ENCODE measurements at places on chromosomes 16 and 17.
A peak's percentile ranks its signal among the peaks of the same experiment; 100 is the strongest.

DNA sequence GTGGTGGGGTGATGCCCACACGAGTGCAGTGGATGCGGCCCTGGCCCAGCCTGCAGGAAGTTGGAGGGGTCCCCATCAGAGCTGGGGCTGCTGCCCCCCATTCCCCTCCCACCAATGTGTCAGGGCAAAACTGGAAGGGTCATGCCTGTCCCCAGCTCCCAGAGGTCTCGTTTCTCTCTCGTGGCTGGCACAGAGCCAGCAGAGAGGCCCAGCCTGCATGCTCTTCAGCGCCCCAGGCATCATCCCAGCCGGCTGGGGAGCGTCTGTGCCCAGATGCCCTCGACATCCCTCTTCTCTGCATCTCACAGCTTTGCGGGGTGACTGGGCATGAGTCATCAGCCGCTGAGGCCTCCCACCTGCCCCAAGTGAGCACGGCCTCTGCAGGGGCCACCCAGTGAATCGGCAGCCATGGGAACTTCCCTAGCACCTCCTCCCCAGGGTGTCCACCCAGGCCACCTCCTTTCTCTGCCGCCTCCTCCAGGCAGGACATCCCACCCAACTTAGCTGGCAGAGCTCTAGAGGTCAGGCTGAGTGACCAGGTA, 9.8 kb upstream of the CSNK1D start:
- peak; percentile 81 for DNase-seq

- DNase-seq: no peak
Measured at GRCh38 chr17:59520251-59520650, 45.2 kb upstream of the DHX40 start.

- no peak for DNase-seq
Measured at GRCh38 chr17:63644846-63645245, 22.6 kb downstream of the MAP3K3 start.

GRCh38 chr17:27649929-27650328, 18.9 kb downstream of the LGALS9 start:
- no peak for DNase-seq

DNA sequence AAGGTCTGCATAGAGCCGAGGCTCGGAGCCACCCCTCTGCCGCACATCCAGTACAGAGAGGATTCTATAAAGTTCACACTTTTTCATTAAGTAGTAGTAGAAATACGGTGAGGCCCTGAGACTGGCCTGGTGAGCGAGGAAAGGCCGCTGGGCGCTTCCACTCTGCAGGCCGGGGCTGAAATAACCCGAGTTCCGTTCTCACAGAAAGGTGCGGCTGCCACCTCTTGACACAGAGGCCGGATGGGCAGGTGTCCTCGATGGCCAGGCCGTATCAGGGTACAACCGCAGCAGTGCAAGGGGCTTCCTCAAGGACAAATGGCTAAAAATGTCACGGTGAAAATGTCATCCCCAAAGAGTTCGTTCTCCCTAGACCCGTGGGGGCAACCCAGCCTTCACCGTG, 770 bp upstream of the PCYT2 start:
- DNase-seq: no peak

- DNase-seq: no peak
Measured at GRCh38 chr16:1870365-1871082, 1.4 kb downstream of the MEIOB start.

DNA sequence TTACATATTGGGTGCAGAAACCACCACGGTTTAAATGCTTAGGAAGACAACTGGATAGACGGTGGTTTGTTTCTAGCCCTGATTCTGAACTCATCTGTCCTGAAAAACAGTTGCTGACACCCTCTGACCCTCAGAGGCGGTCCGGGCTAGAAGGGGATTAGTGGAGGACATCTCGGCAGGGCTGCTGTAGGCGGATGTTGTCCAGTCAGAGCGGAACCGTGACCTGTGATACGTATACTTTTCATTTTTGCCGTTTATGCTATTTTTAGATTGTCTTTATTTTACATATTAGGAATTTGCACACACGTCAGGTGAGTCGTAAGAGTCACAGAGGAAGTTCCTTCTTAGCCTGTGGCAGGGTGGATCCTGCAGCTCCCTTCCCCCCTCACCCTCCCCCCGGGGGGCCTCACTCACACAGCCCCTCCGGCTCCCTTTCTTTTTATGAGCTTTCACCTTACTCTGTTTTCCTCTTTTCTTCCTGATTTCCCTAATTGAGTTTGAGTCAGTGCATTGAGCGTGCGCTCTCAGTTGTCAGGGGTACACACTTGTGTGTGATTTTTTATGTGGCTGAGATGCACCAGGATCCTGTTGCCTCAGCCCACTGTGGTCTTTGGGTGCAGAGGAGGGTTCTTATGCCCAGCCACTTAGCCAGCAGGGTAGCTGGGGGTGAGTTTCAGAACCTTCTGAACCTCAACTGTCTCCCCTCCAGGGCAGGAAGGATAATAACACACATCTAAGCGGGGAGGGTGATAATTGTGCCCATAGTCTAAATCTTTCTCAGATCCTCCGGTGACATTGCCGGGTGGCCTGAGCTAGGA, 211.1 kb upstream of the CHMP6 start:
- DNase-seq: peak; percentile 47

DNA sequence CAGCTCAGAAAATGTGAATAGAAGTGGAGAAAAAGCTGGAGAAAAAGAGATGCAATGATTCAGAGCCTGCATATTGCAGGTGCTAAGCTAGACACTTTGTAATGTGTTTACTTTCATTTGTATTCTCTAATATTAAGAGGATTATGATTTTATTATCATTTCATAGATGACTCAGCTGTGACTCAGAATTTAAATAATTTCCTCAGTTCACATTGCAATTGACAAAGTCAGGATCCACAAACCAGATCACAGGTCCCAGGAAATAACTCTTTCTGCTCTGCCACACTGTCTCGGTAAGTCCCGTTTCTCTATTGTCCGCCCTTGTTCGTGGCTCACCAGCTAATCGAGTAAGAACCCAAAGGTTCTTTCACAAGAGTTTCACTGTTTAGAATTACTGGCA, 235.4 kb upstream of the MON1B start:
- DNase-seq: no peak

DNA sequence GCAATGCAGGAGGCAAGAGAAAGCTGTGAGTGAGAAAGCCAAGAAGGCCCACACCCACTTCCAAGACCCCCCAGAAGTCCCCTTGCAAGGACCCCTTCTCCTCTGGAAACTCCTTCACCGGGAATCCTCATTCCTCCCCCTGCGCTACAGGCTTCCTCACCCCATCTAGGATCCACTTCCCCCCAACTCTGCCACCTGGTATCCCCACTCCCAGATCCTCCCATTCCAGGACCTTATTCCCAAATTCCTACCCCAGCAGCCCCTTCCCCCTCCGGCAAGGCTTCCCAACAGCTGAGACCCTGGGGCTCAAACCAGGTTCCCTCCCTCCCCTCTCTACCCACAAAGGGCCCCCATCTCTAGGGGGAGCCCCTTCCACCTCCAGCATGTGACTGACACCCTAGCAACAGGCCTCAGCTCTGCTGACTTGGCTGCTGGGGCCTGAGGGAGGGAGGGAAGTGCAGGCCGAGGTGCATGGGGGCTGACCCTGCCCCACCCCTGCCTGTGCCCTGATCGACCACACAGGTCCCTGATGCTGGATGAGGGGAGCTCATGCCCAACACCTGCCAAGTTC, 2.1 kb downstream of the HSF4 start:
- DNase-seq: no peak

GRCh38 chr16:17359788-17360390, 110.9 kb downstream of the XYLT1 start:
- DNase-seq: peak; percentile 63

DNA sequence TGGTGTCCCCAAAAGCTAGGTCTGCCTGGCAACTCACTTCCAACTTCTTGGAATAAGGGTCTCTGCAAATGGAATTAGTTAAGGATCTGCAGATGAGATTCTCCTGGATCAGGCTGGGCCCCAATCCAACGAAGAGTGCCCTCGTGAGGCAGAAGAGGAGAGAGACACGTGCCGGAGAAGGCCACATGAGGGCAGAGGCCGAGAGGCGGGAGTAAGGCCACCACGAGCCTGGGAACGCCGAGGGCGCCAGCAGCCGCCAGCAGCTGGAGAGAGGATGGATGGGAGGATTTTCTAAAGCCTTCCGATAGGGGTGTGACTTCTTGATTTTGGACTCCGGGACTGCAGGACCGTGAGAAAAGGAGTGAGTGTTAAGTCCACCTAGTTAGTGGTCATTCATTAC, 76.3 kb downstream of the JPH3 start:
- no peak for DNase-seq

GRCh38 chr17:73210002-73210678, 17.3 kb downstream of the COG1 start:
- no peak for DNase-seq

DNA sequence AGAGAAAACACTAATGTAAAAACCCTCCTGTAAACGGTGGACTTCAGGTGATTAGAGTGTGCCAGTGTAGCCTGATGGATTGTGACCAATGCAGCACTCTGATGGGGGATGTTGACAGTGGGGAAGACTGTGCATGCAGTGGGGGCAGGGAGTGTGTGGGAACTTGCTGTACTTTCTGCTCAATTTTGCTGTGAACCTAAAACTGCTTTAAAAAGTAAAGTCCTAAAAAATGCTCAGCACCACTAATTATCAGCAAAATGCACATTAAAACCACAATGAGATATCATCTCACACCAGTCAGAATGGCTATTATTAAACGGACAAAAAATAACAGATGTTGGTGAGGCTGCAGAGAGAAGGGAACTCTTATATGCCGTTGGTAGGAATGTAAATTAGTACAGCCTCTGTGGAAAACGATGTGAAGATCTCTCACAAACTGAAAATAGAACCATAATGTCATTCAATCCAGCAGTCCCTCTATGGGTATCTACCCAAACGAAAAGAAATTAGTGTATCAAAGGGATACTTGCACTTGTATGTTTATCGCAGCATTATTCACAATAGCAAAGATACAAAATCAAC, 9.7 kb upstream of the ULK2 start:
- no peak for DNase-seq

DNA sequence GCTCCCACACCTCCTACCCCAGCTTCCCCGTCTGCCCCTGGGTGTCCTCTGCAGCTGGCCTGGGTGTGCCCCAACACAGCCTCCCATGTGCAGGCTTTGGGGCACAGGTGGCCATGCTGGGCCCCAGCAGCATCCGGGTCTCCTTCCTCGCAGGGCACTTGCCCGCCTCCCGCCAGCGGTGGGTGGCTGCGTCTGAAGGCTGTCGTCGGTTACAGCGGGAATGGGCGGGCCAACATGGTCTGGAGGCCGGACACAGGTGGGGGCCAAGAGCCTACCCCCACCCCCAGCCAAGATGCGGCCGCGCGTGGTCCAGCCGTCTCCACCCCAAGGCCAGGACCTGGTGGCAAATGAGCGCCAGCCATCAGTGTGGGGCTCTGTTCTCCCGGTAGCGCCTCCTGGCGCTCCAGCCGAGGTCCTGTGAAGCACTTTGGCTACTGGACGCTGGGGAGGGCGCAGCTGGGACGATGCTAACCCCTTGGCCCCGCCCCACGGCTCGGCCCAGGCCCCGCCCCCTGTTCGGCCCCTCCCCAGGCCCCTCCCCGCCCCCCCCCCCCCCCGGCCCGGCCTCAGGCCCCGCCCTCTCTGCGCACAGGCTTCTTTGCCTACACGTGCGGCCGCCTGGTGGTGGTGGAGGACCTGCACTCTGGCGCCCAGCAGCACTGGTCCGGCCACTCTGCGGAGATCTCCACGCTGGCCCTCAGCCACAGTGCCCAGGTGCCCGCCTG, 7.3 kb upstream of the RHOT2 start:
- peak; percentile 82 for DNase-seq

- no peak for DNase-seq
Measured at GRCh38 chr17:8210761-8211458, 535 bp upstream of the AURKB start.

DNA sequence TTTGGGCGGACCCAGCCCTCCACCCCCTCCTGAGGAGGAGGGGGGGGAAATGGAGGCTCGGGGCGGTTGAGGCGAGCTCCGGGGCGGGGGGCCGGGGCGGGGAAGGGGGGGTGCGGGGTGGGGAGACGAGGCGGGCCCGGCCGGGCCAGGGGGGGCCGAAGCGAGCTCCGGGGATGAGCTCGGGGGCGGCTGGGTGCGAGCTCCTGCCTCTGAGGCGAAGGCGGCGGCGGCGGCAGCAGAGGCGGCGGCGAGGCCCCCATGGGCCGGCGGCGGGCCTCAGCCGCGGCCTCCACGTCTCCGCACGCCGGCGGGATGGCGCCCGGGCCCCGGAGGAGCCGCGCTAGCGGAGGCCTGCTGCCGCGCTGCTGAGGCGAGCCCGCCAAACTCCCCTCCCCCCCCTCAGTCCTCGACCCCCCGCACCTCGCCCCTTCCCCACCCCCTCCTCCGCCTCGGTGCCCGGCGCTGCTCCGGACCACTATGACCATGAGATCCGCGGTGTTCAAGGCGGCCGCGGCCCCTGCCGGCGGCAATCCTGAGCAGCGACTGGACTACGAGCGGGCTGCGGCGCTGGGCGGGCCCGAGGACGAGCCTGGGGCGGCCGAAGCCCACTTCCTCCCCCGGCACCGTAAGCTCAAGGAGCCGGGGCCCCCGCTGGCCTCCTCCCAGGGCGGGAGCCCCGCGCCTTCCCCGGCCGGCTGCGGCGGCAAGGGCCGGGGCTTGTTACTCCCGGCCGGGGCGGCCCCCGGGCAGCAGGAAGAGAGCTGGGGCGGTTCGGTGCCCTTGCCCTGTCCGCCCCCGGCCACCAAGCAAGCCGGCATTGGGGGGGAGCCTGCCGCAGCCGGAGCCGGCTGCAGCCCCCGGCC, 596 bp downstream of the MSL1 start:
- DNase-seq: peak; percentile 47

DNA sequence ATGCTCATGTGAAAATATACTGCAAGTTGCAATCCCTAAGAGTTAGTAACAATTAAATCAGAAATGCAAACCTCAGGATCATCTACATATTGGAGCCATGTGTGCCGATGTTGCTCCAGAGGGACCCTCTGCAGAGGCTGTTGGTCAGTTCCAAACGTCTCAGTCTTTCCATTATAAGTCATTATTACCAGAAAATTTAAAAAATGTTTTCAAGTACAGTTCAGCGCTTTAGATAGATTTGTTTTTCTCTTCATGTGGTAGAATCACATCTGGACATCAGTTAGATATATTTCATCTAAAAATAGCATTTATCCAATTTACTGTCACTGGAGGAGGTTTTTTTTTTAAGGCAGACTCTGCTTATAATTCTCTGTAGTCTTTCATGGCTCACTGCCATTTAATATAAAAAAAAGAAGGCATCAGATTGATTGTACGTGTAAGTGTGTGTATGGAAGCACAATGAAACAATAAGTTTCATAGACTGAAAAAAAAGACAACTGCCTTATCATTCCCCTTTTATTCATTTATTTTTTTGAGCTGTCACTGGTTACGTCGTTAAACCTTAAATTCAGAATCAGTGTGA, 46.1 kb upstream of the MARCHF10 start:
- no peak for DNase-seq

DNA sequence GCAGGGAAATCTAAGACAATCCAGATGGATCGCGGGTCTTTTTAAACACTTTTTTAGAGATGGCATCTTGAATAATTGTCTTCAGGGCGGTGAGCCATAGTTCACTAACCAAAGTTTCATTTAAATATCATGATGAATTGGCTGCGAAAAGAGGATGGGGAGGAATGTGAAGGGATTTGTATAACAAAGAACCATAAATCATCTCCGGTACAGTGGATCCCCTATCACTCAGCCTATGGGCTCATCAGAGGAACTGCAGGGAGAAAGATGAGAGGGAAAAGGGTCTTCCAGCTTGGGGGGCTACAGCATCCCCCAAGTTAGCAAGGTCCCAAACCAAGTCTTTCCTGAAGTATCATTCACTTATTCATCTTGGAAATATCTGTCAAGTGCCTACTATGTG, 16.7 kb upstream of the DDX52 start:
- no peak for DNase-seq

GRCh38 chr17:79008666-79009387, 737 bp downstream of the CANT1 start:
- no peak for DNase-seq

- DNase-seq: no peak
Measured at GRCh38 chr17:50180620-50181019, 14.8 kb downstream of the SGCA start.

GRCh38 chr16:75761108-75761507, 34.8 kb upstream of the CPHXL start:
- no peak for DNase-seq

All from activated T-cell treated with anti-CD3 and anti-CD28 coated beads, Interleukin-2, amount 50 U/mL, for 72 hours (primary cell).